OCI-LY7 (cell line): ENCODE measurements at places on chromosomes 5 and 9. TPM values are rescaled to one million over a fixed set of nuclear protein-coding genes. Genes with fewer than 3 reads are reported as not detected.

DNA sequence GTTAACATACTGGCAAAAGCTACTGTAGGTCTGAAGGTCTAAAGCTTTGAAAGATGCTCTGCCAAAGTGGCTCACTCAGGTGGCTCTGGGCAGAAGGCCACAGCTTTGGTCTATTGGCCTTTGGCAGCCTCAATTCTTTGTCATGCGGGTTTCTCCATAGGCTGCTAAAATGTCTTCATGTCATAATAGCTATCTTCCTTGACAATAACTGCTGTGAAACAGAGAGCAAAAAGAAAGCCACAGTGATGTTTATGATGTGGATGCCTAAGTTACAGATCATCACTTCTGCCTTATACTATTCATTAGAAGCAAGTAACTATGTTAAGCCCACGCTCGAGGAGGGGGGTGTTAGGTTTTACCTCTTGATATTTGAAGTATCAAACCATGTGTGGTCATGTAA lies 906.1 kb upstream of the CDH9 start:
- no peak for DNase-seq

GRCh38 chr5:54835647-54836046 lies 149.7 kb downstream of the ESM1 start:
- no peak for DNase-seq

PCDHGA7 gene
- total RNA-seq = 5.6 TPM in 2 replicates

- no peak for DNase-seq
These were observed 24.7 kb upstream of the TNFSF15 start for GRCh38 chr9:114830546-114830945.

DNA sequence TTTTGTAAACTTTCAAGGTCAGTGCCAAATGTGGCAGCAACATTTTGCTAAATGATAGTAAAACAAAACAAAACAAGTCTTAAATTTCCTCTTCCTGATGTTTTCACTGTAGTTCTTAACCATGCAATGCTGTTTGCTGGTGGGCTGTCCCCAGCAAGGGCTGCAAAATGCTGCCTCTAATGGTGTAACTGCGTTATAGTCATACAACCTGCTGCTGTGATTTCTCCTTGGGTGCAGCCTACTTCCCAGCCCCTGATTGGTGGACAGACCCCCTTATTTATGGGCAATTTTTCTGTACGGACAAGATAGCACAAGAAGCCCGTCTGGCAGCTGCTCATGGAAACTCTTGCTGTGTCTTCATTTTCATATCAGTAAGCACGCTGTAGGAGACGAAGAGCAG lies 26.6 kb upstream of the PIP5K1B start:
- peak; percentile 84 for DNase-seq
